ENCODE measurements at places on chromosomes 11 and 22. TPM values are rescaled to one million over a fixed set of nuclear protein-coding genes. Genes with fewer than 3 reads are reported as not detected.

OR4A16 gene
- total RNA-seq: not detected

LRP4 gene
- 1.6 TPM for total RNA-seq

SOX10 gene
- total RNA-seq: not detected

TYR gene
- not detected for total RNA-seq

CD59 gene
- total RNA-seq: 1,095 TPM

- no peak for DNase-seq
Measured at GRCh38 chr11:132099692-132100091, 729.3 kb downstream of the NTM start.

- no peak for DNase-seq
Measured at GRCh38 chr11:42773729-42774128, 538.1 kb upstream of the API5 start.

GRCh38 chr11:74185695-74186094, 14.6 kb downstream of the PPME1 start:
- peak; percentile 27 for DNase-seq

- DNase-seq: no peak
Measured at GRCh38 chr11:70255477-70256116, 14.9 kb upstream of the PPFIA1 start.

- DNase-seq: no peak
Measured at GRCh38 chr11:17695454-17696441, 23.6 kb upstream of the MYOD1 start.

DNA sequence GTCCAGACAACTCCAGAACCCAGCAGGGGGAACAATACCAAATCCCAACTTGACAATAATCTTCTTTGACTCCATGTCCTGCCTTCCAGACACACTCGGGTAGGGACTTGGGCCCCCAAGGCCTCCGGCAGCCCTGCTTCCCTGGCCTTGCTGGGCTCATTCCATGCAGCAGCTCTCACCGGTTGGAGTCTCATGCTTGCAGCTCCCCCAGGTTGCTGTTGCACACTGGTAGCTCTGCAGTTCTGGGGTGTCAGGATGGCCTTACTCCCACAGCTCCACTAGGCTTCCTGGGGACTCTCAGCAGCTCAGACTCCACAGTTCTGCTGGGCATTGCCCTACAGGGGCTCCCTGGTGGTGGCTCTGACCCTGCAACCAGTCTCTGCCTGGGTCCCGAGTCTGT, 42.8 kb downstream of the ST3GAL4 start:
- DNase-seq: no peak

DNA sequence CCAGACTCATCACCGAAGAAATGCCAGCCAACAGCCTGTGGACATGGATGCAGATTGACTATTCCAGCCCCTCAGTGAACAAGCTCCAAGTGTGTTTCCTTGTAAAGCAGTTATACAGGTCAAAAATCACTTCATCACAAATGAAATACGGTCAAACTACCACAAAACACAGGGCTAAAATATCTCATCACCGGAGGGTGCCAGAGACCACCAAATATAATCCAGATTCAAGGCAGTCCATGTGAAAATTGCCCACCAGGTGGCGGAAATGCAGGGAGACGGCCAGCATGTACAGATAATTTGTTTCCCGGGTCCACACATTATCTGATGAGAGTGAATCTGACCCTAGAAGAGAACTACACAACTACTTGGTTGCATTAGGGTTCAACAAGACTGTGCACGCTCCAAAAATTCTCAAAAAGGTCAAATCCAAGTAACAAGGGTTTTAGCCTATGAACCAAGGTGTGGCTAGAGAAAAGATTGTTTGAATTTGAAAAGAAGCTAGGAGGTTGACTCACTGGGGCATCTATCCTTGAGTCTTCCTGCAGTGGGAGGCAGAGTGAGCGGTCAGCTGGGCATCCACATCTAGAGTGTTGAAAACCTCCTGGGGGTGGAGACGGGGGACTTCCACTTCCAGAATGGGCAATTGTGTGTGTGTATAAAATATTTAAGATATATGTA, 71.7 kb downstream of the IGLL5 start:
- peak; percentile 73 for DNase-seq

All from HFFc6 (cell line).